ENCODE measurements at places on chromosomes 6 and 20.

DNA sequence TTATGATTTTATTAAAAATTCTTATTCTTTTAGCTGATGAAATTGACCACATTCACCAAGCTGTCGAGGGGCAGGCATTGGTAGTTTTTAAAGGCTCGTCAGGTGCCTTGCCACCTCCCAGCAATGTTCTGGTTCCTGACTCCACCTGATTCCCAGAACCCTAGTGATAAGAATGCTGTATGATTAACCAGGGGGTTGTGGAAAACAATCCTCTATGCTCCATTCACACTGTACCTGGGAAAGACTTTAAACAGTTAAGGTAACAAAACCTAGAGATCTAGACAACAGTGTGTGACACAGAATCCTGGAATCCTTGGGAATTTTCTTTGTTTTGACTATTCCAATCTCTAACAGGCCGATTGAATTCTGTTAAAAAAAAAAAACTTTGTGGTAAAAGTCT lies 165.7 kb upstream of the OLIG3 start:
- DNase-seq, result no peak

DNA sequence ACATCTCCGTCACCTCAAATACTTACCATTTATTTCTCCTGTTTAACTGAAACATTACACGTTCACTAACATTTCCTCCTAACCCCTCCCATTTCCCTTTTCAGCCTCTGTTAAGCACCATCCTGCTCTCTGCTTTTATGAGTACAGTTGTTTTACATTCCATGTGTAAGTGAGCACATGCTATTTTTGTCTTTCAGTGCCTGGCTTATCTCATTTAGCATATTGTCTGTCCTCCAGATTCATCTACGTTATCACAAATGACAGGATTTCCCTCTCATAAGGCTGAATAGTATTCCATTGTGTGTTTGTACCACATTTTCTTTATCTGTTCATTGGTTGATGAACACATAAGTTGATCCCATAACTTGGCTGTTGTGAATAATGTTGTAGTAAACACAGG lies 22.7 kb downstream of the TAF11 start:
- DNase-seq, result no peak

- DNase-seq, result no peak
Measured at GRCh38 chr20:54029176-54029575, 41.2 kb downstream of the BCAS1 start.

DNA sequence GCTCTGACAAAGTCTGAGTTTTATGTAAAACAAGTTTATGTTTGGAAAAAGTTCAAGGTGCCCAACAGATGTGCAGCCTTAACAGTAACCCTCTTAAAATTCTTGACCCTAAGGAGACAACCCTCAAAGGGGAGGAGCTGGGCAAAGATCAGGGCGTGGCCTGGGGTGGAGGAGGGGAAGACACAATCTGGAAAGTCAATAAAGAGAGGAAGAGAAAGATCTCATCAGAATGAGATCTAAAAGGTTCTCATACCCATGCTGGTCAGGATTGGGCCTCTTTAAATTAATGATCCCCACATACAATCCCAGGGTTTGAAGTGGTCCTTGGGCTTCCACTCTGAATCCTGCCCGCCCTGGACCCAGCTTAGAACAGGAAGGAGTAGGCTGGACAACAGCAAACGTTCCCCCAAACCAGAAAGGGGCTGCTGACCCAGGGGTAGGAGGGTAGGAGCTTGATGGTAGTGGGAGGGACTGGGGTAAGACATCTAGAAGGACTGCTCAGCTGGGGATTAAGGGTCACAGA lies 33.0 kb downstream of the FOXP4 start:
- DNase-seq, result peak; percentile 27

DNA sequence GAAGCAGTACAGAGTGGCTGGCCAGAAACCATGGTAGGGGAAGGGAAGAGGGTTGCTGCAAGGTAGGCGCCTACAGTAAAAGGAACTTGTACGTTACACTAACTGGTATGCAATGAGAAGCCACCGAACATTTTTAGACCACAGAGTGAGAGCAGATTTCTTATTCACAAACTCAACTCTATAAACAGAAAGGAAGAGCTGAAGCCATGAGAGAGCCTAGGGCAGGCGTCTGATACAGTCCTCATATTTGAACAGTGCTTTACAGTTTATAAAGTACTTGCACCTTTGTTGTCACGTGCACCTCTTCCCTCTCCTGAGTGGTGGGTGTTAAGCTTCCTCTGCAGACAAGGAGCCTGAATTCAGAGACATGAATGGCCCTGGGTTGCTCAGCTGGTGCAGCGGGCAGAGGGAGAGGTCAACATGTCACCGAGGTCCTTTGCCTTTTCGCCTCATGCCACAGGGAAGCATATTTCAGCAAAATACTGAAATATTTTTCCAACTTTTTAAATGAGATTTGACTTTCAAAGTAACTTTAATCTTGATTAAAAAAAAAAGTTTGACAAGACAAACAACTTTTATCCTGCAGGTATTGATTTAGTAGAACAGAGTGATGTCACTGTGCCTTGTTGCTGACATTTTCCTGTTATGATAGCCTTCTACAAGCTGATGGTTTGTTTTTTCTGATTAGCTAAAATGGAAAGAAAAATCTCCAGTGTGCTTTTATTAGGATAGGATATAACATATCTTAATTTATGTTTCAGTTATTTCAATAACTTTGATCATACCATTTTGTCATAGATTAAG lies 23.8 kb downstream of the UST start:
- DNase-seq, result no peak

DNA sequence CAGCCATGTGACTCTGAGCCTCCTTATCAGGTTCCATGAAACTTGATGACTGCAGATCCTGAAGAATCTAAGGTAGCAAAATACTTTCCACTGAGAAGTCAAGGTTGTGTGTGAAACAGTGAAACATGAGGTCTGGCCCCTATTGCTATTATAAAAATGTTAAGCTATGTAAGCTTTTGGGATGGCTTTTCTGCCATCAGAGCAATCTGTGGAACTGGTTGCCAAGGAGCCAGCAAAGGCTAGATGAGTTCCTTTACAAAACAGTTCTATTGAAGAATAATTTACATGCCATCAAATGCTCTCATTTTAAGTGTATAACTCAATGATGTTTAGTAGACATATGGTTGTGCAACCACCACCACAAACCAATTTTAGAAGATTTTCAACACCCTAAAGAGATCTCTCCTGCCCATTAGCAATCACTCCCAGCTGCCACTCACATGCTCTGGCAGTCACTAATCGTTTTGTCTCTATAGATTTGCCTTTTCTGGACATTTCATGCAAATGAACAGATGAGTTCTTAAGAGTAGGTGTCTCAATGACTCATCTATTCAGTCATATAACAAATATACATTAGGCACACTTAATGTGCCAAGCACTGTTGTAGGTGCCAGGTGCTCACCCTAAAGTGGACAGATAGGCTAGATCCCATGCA lies 19.9 kb upstream of the MEP1A start:
- DNase-seq, result no peak

- DNase-seq, result peak; percentile 32
Measured at GRCh38 chr6:82720992-82721391, 344.6 kb downstream of the UBE3D start.

DNA sequence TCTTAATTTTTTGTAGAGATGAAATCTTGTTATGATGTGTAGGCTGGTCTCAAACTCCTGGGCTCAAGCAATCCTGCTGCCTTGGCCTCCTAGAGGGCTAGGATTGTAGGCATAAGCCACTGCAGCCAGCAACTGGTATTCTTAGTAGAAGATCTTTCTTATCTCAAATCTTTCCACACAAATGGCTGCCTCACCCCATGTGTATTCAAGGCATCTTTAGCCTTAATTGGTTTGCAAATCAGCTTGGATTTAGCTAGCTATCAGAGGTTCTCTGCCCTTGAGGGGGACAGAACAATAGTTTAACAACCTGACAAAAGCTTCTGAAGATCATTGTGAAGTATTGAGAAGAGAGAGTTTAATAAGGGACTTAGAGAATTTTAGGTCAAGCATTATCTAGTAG lies 17.9 kb upstream of the ABRACL start:
- no peak for DNase-seq

DNA sequence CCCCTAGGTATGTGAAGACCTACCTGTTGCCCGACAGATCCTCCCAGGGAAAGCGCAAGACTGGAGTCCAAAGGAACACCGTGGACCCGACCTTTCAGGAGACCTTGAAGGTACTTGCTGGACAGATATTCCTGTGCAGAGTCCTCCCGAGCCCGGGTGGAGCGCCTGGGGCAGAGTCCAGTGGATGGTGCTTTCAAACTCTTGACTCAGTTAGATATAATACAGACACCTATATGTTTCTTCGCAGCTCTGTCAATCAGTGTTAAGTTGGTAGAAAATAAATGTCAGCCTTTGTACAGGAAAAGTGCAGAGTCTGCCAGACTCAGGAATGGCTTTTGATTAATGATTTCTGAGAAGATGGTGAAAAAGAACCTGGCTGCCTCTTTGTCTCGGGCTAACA lies 67.2 kb downstream of the EZR start:
- no peak for DNase-seq

- DNase-seq, result no peak
Measured at GRCh38 chr6:2054516-2055067, 190.8 kb downstream of the GMDS start.

GRCh38 chr6:108888745-108889144 lies 40.5 kb downstream of the ARMC2 start:
- no peak for DNase-seq

All from M059J (cell line).